ENCODE measurements at places on chromosomes 6 and 20. TPM values are rescaled to one million over a fixed set of nuclear protein-coding genes. Genes with fewer than 3 reads are reported as not detected.
A peak's percentile ranks its signal among the peaks of the same experiment; 100 is the strongest.

The PRPF6 gene
- total RNA-seq, result 102 TPM

The SFTA2 gene
- 4.7 TPM for total RNA-seq

The SNTA1 gene
- total RNA-seq, result 1.2 TPM

The RTEL1 gene
- 55.1 TPM for total RNA-seq

The COL11A2 gene
- 0.31 TPM for total RNA-seq

The SSTR4 gene
- total RNA-seq, result not detected

DNA sequence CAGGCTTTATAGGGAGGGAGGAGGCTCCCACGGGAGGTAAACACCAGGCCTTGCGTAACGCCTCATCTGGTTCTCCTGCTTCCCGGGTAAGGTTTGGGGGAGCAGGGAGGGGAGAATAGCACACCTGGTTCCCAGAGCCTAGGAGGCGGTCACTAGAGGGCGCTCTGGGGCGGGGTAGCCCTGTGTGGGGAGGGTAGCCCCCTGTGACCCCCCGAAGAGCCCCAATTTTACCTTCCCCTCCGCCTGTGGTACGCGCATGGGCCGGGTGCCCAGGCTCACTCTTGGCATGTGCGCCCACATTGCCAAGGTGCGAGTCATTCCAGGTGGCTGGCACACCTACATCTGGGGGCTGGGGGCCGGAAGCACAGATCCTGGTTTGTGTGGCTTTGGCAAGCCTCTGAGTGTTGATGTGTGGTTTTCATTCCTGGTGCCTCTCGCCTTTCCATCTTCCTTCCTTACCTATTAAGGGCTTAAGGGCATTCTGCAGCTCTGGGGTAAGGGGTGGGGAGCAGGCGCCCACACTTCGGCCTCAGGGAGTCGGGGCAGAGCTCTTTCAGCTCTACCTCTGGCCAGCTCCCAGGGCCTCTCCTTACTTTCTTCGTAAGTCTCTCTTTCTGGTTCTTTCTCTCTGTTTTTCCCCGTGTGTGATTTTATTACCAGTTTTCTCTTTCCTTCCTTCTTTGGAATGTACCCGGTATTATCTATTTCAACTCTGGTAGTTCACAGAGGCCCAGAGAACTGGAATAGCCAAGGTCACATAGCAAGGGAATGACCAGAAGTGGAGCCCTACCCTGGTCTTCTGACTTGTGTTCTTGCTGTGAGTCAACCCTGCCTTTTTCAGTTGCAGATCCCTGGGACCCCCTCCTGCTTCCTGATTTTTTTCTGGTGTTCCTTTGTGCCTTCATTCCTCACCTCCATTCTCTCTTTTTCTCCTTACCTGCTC is 492 bp upstream of the RNF39 start:
- peak; percentile 80 for DNase-seq

DNA sequence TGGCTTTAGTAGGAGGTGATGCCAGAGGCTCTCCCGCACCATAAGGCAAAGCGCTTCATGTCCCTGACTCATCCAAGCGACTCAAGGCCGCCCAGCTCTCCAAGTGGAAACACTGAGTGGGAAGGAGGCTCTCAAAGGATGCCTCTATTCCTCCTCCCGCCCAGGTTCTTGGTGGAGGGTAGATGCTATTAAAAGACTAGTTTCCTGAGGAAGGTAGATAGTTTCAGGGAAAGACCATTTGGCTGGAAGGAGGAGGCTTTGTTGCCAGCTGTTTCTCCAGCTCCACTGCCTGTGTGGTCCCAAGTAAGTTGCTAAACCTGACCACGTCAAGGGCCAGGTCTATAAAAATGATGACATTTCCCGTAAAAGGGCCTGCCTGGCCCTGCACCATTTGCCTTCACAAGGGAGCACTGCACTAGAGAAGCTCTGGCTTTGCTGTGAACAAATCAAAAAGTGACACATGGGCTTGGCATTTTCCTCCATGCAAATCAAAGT is 48.2 kb downstream of the GMDS start:
- DNase-seq, result no peak

GRCh38 chr6:65633501-65633900 is 73.5 kb downstream of the EYS start:
- DNase-seq, result no peak

- DNase-seq, result peak; percentile 69
Observed at GRCh38 chr6:123965894-123966293, 162.2 kb downstream of the NKAIN2 start.

GRCh38 chr20:48313324-48313723 is 514.5 kb downstream of the PREX1 start:
- DNase-seq, result no peak

DNA sequence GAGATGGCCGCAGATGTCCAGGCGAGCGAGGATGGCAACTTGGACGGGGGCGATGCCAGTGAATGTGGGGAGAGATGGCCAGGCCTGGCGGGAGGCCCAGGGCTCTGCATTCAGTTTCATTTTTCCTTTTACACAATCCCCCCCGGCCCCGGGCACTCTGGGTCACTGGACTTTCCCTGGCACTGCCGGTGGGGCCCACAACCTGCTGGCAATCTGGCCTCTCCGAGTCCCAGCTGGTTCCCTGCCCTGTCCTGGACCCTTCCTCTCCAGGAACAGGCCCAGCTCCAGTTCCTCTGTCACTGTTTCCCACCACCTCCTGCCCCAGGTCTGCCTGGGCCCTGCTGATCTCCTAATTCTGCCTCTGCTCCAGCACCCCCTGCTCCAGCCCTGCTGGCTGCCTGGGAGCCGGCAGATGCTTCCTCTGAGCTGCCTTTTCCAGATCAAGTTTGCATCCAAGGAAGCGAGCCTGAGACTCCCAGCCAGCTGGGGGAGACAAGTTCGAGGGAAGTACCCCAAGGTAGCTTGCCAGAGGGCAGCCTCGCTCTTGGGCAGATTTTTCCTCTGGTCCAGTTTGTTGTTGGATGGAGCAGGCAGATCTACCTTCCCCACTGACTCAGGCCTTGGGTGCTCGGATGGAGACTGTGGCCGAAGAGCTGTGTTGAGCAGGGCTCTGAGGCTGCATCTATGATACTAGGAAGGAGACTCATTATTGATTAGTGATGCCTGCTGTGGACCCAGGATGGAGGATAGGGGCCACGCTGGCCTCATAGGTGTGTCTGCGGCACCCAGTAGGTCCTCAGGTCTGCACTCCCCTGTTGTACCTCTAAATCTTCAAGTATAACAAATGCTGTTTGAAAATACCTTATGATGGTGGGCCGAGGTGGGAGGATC is 83.2 kb downstream of the CEBPB start:
- DNase-seq, result no peak

GRCh38 chr20:35492352-35492751 is 37.0 kb downstream of the CEP250 start:
- DNase-seq, result no peak

GRCh38 chr6:291204-291696 is 1.0 kb upstream of the DUSP22 start:
- DNase-seq, result peak; percentile 27

GRCh38 chr6:33547499-33547898 is 32.6 kb downstream of the BAK1 start:
- DNase-seq, result no peak

- no peak for DNase-seq
Observed at GRCh38 chr6:142984386-142984785, 39.4 kb upstream of the HIVEP2 start.

All from HT-29 (cell line).